GM12865 (cell line): ENCODE measurements at places on chromosomes 3 and 15.
A peak's percentile ranks its signal among the peaks of the same experiment; 100 is the strongest.

- DNase-seq, result no peak
Measured at GRCh38 chr15:32919749-32920414, 202.1 kb downstream of the GREM1 start.

DNA sequence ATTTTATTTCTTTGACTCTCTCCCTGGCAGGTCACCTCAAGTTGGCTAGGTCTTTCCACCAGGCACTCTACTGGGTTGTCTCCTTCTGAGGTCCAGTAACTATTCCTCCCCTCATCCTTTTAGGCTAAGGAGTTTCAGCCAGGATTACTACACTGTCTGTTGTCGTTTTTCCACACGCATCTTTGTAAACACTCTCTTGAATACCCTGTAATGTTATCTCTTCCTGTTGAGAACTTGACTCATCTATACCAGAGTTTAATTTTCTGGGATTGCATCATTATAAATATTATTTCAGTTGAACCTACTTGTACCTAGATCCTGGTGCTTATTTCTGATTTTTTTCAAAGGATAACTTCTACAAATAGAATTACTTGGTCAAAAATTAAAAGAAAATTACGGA lies 138.3 kb downstream of the SQOR start:
- DNase-seq, result no peak

DNA sequence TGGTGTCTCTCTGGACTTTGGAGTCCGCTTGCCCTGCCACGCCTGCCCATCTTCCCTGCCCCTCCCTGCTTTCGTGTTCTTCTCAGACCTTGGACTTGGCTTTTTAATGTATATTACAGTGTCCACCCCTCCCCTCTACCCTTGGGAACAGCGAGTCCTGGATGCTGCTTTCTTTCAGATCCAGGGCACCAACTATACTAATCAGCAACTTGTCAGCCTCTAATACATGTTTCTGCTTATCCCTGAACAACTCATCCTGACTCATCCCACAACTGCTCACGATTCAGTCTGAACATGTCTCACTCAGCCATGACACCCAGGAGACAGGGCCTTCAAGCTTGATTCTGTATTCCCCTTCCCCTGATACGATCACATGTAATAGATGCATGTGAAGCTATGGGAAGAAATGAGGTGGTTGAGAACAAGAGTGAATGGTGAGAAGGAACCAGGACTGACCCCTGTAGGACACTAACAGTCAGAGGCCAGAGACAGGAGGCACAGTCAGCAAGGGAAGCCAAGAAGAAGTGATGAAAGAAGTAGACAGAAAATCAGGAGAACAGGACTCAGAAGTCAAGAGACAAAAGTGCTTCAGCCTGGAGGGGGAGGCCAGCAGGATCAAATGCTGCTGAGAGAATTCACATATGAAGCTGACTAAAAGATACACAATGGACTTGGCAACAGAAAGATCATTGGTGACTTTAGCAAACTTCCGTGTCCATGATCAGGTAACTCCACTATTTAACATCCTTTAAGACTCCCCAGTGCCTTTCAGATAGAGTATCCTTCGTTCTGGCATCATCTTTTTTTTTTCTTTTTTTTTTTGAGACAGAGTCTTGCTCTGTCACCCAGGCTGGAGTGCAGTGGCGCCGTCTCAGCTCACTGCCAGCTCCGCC lies 35.4 kb downstream of the BCL2L10 start:
- DNase-seq, result peak; percentile 72

GRCh38 chr15:86743283-86743903 lies 663.7 kb downstream of the AGBL1 start:
- DNase-seq, result peak; percentile 42

DNA sequence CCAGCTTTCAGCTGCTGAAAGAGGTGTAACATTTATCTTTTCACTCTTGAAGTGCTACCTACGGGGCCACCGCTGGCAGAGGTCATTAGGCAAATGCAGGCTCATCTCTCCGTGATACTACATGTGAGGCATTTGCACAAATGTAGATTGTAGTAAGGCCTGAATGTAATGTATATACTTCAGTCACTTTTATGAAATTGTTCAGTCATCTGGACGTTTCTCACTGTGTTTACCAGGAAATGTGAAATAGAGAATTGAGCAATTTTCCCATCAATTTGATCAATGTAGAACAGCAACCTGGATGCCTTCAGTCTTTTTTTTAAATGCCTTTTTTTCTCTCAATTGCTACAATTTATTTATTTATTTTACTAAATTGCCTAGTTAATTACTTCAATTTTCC lies 368.3 kb upstream of the AZI2 start:
- DNase-seq, result no peak

DNA sequence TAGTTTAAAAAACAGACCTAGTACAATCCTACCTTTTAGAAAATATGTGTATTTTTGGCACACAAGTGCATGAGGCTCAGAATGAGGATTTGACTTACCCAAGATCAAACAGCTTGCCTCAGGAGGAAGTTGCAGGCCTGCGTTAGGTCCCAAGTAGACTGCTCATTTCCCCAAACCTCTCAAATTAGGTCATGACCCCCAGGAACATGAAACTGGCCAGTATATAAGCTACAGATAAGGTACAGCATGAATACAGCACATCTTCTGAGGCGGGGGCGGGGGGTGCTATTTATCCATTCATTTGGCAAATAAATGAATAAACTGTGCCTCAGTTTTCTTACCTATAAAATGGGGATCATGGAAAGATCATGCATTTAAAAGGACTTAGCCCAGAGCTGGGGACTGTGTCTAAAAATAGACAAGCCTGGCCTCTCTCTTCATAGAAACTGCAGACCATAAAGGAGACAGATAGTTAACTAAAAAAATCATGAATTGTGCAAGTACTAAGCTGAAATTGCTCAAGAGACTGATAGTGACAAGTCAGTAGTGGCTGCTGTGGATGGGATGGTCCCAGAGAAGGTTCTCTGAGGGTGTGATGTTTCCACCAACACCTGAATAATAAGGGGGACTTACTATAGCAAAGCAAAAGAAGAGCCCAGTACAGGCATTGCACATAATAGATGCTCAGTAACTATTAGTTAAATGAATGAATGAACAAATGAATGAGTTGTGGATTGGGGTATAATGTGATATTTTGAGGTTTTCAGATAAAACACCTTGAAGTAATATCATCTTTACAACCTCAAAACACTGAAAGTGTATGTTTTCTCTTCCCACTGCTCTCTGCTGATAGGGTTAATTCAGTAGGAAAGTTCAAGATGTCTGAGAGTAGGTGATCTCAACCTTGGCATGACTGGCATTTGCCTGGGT lies 258.5 kb upstream of the PROK2 start:
- peak; percentile 70 for DNase-seq

- no peak for DNase-seq
Measured at GRCh38 chr15:73605759-73606436, 27.3 kb downstream of the NPTN start.

DNA sequence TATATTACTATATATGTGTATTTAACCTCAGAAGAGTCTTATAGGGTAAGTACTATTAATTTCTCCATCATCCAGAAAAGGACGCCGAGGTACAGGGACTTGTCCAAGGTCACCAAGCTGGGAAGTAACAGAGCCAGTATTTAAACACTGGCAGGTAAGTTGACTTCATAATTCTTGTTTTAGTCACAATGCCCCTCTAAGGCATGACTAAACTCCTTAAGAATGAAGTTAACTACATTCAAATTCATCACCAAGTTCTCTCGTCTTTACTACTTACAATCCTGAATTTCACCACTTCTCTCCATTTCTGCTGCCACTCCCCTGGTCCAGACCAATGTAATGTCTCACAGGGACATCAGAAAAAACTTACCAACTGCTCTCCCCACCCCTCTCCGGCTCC lies 312.1 kb downstream of the GRM7 start:
- DNase-seq, result no peak

GRCh38 chr15:81013396-81013929 lies 12.7 kb downstream of the TLNRD1 start:
- no peak for DNase-seq

GRCh38 chr3:62159709-62160092 lies 213.6 kb downstream of the FEZF2 start:
- DNase-seq, result no peak

DNA sequence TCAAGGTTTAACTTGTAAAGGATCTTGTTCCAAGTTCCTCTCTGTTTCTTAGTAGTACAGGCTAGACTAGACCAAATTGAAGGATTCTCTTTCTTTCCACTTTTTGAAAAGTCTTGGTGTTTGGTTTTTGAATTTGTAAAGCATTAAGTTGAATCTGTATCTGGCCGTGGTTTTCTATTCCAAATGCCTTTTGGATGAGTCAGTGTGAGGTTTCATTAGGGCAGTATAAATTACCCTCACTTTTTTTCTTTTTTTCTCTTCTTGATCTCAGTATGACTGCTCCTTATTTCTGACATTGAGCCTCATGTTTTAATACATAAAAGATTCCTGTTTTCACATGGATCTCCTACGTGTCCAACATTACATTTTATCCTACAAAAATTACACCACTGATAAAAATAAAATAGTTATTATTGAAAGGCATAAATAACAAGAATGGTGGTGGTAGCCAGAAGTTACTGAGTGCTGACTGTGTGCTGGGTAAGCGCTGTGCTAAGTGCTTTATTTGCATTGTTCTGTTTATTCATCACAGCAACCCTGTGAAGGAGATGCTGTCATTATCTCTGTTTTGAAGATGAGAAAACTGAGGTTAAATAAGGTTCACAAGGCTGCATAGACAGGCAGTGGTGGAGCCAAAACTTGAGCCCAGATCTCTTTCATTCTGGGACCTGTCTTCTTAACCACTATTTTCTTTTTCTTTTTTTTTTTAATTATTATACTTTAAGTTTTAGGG lies 48.3 kb downstream of the MITF start:
- DNase-seq, result no peak

- no peak for DNase-seq
Measured at GRCh38 chr15:101120987-101121386, 130.9 kb downstream of the CHSY1 start.

DNA sequence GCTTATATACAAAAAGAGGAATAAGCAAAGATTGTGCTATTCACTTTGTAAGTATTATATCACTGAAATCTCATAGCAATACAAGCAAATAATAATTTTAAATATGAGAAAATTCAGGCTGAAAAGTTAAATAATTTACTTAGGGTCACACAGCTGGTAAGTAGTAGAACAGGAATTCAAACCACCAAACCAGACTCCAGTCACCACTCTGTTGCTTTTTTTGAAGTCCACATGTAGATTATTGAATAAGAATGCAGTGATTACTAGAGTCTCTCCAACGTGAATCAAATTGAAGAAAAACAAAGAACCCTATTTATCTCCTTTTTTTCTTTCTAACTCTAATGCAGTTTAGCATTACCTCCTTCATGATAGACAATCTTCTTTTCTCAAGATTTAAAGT lies 15.9 kb downstream of the SPICE1 start:
- DNase-seq, result no peak

DNA sequence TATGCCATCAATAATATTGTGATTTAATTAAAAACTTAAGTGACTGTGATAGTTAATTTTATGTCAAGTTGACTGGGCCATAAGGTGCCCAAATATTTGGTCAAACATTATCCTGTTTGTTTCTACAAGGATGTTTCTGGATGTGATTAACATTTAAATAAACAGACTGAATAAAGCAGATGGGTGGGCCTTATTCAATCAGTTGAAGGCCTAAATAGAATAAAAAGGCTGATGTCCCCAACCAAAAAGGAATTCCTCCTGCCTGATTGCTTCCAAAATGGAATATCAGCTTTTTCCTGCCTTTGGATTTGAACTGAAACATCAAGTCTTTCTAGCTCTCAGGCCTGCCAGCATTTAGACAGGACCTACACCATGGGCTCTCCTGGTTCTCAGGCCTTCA lies 961.7 kb downstream of the NTRK3 start:
- DNase-seq, result no peak
